HS-5 (cell line): ENCODE measurements at places on chromosomes 4 and X.

DNA sequence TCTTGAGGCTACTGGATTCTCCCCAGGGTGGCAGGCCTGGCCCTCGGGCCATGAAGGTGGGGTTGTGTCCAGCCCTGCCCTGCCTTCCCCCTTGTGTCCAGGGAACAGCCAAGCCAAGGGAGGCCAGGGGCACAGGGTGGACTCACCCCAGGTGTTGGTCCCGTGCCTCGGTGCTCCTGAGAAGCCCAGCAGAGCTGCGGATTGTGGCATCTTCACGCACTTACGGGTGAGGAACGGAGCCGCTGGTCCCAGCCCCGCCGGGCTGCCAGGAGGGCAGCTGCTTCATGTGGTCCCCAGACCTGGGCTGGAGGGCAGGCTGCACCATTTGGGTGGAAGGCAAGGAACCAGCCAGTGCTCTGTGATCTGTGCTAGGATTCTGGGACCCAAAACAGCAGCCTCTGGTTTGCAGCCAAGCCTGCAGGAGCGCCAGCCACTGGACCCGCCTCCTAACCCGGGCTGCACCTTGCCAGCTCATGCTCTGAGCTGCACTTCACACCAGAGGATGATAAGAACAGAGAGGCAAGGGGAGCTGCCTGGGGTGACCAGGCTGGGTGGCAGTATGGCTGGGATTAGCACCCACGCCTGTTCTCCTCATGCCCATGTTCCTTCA lies 36.1 kb upstream of the HMX1 start:
- DNase-seq: no peak

DNA sequence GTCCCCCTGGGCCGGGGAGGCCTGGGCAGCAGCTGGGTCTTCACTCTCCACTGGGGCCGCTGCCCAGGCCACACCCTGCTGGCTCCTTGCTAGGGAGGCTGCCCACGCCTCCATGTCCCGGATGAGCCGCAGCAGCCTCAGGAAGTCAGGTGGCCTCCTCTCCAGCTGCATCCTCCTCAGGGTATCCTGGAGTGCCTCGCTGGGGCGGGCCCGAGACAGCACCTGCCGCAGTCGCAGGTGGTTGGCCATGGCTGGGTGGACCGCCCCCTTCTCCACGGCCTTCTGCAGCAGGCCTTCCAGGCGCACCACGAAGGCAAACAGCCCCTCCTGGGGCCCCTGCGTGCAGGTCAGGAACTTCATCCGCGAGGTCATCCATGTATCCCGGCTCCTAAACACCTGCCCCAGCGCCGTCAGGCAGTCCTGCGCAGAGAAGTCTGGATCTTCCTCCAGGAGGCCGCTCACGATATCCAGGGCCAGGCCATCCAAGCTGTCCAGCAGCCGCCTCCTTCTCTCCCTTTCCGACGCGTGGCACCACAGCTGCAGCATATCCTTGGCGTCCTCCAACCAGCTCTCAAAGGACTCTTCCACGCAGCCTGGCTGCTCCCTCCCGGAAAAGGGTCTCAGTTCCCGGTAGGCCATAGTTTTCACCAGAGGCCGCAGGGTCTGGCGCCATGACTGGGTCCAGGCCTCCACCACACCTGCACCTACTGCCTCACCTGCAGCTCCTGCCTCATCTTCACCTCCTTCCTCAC lies 2.1 kb downstream of the PNMA6F start:
- DNase-seq: no peak

- DNase-seq: no peak
Measured at GRCh38 chr4:7864685-7865084, 75.0 kb downstream of the AFAP1 start.

DNA sequence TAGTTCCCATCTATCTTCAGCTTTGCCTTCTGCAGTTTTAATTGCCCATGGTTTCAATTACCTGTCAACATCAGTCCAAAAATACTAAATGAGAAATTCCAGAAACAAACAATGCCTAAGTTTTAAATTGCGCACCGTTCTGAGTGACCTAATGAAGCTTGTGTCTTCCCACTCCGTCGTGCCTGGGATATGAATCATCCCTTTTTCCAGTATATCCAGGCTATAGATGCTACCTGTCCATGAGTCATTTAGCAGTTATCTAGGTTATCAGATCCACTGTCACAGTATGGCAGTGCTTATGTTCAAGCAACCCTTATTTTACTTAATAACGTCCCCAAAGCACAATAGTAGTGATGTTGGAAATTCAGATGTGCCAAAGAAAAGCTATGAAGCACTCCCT lies 363.6 kb upstream of the FAM241A start:
- DNase-seq: no peak

DNA sequence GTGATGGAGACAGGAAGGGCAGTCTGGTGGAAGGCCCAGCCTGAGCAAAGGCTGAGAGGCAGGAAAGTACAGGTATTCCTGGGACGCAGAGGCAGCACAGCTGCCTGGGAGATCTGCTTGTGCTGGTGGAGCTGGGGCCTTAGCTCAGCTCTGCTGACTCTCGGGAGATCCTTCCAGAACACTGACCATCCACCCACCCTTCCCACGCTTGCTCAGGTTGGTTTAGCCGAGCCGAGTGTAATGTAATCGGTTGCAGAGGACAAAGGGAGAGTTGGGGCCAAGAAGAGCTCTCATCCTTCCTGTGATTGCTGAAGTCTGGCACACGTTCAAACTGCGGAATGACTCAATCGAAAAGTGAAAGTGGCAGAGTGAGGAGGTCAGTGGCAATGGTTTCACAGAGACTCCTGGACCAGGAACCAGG lies 43.1 kb upstream of the GPR78 start:
- DNase-seq: peak; percentile 90

- no peak for DNase-seq
Measured at GRCh38 chrX:105882581-105883275, 60.4 kb downstream of the NRK start.
